AG20443 (cell line): ENCODE measurements at places on chromosomes 2 and 18.

DNA sequence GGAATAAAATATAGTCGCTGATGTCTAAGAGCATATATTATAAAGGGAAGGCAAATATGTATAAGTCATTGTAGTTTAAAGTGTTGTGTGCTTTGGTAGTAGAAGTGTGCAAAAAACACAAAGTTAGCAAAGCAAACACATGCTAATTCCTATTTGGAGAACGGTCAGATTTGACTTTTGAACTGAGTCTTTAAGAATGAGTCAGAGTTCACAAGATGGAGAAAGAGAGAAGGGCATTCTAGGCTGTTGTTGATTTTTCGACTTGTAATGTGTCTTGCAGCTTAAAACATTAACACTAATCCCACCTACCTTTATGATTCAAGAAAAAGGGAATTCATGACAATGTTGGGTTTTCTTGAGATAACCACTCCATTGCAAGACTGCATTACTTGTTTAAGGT is 98.1 kb downstream of the CRIM1 start:
- DNase-seq, result no peak

GRCh38 chr2:32752205-32752604 is 124.4 kb downstream of the TTC27 start:
- DNase-seq, result peak; percentile 22

DNA sequence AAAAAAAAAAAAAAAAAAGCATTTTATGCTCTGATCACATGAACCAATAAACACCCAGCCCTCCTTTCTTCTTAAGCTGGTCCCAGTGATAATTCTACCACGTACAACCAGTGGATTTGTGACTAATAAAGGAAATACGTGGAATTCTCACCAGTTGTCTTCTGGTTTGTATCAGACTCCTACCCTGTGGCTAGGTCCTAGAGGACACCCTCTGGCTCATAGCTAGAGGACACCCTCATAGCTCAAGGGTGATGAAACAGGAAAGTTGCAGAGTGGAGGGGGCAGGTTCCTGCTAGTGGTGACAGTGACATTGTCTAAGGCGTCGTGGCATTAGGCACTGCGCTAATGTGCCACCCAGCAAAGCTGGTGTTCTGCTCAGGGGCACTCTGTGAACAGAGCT is 167.8 kb downstream of the BCL11A start:
- peak; percentile 62 for DNase-seq

DNA sequence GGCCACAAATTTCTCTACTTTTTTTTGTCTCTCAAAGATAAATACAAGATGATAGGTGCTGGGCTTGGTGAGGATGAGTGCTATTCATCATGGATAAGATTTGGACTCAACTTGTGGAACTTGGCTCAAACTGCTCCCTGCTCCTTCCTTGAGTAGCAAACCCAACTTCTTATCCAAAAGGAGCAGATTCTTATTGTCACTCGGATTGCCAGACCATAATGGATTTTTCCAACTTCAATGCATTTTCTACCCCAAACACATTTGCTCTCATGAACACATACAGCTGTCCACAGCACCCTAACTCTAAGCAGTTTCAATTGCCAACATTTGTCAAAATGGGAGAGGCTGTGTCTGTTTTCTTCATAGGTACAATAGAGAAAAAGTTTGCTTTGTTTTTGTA is 99.5 kb upstream of the APCDD1 start:
- DNase-seq, result no peak

- DNase-seq, result no peak
These were observed 420.9 kb upstream of the PKDCC start for GRCh38 chr2:41626936-41627335.

GRCh38 chr18:77062518-77063003 is 70.0 kb downstream of the MBP start:
- no peak for DNase-seq

- no peak for DNase-seq
These were observed 12.2 kb upstream of the NFATC1 start for GRCh38 chr18:79383388-79384056.

- no peak for DNase-seq
These were observed 51.6 kb upstream of the ZNF532 start for GRCh38 chr18:58813105-58813504.

GRCh38 chr18:46322411-46322891 is 218.3 kb downstream of the HAUS1 start:
- DNase-seq, result no peak

DNA sequence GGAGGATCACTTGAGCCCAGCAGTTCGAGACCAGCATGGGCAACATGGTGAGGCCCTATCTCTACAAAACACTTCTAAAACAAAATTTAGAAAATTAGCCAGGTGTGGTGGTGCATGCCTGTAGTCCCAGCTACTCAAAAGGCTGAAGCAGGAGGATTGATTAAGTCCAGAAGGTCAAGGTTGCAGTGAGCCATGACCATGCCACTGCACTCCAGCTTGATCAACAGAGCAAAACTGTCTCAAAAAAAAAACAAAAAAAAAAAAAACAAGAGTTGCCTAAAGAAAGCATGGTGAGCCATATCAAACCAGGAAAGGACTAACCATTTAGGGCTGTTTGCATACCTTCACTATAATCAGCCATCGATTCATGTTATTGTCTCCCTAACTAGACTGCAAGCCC is 4.5 kb downstream of the CLASP1 start:
- DNase-seq, result no peak

- DNase-seq, result no peak
These were observed 196.3 kb upstream of the PKDCC start for GRCh38 chr2:41851554-41851953.

- DNase-seq, result no peak
These were observed 15.7 kb downstream of the ZEB2 start for GRCh38 chr2:144504218-144504641.

- no peak for DNase-seq
These were observed 677 bp upstream of the COPS9 start for GRCh38 chr2:240136671-240137292.

- no peak for DNase-seq
These were observed 36.6 kb downstream of the LONRF2 start for GRCh38 chr2:100285691-100286090.

DNA sequence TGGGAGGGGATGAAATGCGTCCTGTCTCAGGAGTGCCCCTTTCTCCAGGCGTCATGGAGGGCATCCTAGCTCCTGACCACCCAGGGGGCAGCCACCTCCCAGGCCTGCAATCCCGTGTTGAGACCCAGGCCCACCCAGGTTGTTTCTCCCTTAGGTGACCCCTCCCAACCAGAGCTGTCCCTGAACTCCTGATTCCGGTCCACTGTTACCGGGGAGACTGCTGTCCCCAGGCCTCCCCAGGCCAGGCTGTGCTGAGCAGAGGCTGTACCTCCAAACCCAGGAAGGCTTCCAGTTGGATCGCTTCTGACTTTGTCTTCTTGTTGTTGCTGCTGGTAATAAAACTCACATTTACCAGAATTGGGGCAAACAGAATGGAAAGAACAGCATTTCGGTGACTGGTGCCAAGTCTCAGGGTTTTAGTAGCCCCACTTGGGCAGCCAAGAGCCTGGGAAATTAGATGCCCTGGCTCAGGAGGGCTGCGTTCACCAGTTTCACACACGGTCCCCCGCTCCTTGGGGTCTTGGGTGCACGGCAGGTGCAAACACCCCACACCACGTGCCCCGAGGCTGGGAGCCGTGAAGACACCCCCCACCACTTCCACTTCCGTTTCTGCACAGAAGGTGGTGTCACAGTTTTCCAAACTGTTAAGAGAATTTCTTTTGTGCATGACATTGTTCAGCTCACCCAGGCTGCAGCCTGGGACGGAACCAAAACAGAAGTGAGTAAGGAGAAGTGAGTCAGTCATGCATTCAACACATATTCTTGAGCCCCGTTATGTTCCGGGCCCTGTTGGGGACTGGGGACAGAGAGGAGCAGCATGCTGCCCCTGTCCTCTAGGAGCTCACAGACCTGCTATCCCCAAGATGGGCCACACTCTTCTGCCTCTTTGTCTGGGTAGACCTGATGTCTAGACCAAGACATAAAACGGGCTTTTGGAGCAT is 29.4 kb downstream of the ITM2C start:
- no peak for DNase-seq

GRCh38 chr2:65075176-65075575 is 19.0 kb downstream of the CEP68 start:
- DNase-seq, result no peak

GRCh38 chr18:11570073-11570588 is 39.3 kb upstream of the SLC35G4 start:
- DNase-seq, result no peak

DNA sequence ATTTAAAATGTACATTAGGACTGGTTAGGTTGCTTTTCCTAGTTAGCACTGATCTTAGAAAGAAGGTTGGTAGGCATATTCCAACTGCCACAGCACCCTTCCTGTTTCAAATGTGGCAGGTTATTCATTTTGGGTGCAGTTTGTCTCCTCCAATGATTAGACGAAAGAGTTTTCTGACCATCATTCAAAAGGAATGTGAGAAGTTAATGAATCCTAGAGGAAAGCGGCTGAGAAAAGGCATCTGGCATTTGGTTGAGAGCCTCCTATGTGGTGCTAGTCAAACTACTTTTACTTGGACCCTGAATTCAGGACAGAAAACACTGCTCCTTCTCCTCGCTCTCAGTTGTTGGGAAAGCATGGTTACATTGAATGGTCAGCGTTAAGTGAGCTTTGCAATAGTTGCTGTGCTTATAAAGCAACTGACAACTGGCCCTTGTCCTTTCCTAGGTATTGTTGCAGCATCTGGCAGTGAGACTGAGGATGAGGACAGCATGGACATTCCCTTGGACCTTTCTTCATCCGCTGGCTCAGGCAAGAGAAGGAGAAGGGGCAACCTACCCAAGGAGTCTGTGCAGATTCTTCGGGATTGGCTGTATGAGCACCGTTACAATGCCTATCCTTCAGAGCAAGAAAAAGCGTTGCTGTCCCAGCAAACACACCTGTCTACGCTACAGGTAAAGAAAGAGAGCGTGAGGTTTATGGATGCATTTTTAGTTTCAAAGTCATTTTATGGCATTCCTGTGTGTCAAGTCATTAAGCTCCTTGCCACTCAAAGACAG is 6.1 kb downstream of the TGIF1 start:
- DNase-seq, result peak; percentile 20

GRCh38 chr2:236755278-236755840 is 185.7 kb downstream of the ACKR3 start:
- DNase-seq, result no peak

DNA sequence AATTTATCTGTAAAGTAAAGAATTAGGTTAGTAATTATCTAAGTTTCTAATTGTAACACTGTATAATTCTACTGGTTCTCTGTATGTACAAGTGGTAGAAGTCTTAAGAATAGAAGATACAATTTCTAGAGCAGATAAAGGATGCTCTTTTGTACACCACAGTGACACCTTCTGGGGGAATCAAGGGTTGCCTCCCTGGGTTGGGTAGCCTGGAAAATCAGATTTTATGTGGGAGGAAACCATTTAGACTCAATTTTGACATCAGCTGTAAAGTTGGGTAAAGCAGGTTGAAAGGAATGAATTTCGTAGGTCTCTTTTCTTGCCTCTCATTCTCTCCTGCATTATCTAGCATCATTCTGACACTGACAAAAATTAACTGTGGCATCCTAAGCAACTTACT is 354.8 kb downstream of the DCC start:
- DNase-seq, result peak; percentile 15

GRCh38 chr18:73884868-73885267 is 262.8 kb downstream of the FBXO15 start:
- DNase-seq, result no peak

GRCh38 chr2:125259451-125259850 is 1234.4 kb downstream of the CNTNAP5 start:
- no peak for DNase-seq

- DNase-seq, result peak; percentile 74
These were observed 183.5 kb downstream of the ANTXR1 start for GRCh38 chr2:69196327-69197117.

DNA sequence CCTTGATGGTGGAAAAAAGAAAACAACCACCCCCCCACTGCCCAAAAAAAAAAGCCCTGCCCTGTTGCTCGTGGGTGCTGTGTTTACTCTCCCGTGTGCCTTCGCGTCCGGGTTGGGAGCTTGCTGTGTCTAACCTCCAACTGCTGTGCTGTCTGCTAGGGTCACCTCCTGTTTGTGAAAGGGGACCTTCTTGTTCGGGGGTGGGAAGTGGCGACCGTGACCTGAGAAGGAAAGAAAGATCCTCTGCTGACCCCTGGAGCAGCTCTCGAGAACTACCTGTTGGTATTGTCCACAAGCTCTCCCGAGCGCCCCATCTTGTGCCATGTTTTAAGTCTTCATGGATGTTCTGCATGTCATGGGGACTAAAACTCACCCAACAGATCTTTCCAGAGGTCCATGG is 28.0 kb downstream of the MAL start:
- DNase-seq, result no peak

DNA sequence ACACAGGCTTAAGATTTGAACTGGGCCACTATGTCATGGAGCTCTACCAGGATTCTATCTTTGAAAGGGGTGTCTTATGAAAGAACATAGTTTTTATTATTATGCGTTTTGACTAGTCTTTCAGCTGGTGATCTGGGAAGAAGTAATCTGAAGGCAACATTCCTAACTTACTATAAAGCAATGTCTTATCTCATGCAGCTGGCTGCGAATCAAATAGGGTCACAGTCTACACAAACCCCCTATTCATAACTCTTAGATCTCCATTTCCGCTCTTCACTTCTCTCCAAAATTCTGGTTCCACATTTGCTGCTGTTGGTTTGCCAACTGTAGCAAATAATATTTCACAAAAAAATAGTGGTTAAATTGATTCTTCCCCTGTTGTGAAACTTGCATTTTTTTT is 813.3 kb downstream of the CNTNAP5 start:
- DNase-seq, result no peak

DNA sequence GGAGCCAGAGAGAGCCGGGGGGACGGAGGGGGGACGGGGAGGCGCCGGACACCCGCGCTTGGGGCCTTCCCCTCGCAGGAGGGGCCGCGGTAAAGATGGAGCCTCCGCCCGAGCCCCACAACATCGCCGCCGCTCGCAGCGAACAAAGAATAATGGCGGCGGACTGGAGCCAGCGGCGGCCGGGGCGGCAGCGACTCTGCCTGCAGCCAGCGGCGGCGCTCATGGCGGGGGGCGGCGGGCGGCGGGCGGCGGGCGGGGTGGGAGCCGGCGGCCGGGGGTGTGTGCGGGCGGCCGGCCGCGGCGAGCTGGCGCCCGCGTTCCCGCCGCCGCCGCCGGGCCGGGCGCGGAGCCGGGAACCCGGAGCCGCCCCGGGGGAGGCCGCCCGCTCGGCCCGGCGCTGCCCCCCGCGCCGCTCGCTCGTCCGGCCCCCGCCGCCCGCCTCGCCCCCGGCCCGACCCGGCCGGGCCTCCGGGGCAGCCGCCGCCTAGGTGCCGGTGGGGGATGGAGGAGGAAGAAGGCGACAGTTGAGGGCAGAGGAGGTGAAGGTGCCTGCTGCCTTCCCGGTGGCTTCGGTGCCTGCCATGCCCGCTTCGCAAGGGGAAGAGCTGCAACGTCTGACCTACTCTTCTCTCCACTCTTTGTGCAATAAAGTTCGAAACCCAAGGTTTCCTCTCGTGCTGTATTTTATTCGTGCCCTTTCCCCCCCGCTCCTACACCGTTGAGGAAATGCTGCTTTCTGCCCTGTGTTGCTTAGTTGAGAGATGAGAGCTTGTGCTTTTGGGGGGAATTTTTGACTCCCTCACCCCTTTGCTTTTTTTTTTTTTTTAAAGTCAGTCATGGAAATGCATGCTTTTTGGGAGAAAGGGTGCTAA is 634 bp downstream of the CREB1 start:
- peak; percentile 57 for DNase-seq

GRCh38 chr2:194452504-194452903 is 1204.5 kb upstream of the SLC39A10 start:
- no peak for DNase-seq

GRCh38 chr18:24254071-24254470 is 115.2 kb downstream of the CABYR start:
- no peak for DNase-seq
